ENCODE measurements at places on chromosomes 11 and 22. TPM values are rescaled to one million over a fixed set of nuclear protein-coding genes. Genes with fewer than 3 reads are reported as not detected.

DNA sequence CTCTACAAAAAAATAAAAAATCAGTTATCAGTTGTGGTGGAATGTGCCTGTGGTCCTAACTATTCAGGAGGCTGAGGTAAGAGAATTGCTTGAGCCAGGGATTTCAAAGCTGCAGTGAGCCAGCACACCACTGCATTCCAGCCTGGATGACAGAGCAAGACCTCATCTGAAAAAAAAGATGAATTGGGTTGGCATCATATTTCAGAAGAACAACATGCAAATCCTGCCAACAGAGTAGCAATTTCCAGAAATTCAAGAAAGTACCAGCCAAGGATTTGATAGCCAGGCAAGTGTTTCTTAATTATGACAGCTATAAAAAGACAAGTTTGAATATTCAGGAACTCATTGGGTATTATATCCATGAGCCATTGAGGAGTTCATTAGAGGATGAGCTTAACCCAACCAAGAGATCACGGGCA lies 75.2 kb downstream of the USP47 start:
- no peak for DNase-seq

DNA sequence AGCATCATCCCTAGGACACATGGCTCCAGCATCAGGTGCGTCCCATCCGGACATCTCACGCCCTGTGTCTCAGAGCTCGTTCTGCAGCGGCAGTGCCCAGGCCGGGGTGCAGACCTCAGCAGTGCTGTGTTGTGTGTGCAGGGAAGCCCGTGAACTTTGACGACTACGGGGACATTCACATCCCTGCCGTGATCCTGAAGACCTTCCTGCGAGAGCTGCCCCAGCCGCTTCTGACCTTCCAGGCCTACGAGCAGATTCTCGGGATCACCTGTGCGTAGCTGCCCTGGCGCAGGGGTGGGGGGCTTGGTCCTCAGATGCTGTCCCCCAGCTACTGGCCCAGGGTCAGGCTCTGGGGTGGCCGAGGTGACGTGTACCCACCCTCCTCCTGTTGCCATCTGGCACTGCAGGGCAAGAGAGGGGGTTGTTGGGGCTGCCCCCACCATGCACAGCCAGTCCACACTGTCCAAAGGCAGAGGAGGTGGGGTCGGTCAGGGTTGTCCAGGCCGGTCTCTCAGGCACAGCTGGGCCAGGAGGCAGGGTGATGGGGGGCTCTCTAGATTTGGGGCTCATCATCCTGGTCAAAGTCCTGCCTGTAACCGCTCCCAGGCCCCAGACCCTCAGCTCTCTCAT lies 96.5 kb downstream of the ARHGAP8 start:
- DNase-seq = no peak

DNA sequence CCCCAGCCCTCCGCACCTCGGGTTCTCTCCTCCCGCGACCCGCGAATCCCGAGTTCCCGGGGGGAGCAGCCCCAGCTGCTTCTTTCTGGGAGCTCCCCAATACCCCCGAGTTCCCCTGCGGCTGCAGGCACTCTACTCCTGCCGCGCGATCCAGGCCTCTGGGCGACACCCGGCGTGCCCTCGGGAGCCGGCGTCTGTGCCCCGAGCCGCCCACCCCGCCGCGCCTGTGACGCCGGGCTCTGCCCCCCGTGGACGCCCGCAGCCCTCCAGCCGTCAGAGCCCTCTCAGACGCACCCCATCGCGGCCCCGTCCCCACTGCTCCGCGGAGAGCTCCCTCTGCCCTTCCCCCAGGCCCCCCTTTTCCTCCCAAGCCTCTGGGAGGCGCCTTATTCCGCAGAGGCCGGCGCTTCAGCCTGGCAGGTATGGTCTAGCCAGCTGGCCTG lies 422 bp downstream of the GLB1L2 start:
- DNase-seq = peak; percentile 8

DNA sequence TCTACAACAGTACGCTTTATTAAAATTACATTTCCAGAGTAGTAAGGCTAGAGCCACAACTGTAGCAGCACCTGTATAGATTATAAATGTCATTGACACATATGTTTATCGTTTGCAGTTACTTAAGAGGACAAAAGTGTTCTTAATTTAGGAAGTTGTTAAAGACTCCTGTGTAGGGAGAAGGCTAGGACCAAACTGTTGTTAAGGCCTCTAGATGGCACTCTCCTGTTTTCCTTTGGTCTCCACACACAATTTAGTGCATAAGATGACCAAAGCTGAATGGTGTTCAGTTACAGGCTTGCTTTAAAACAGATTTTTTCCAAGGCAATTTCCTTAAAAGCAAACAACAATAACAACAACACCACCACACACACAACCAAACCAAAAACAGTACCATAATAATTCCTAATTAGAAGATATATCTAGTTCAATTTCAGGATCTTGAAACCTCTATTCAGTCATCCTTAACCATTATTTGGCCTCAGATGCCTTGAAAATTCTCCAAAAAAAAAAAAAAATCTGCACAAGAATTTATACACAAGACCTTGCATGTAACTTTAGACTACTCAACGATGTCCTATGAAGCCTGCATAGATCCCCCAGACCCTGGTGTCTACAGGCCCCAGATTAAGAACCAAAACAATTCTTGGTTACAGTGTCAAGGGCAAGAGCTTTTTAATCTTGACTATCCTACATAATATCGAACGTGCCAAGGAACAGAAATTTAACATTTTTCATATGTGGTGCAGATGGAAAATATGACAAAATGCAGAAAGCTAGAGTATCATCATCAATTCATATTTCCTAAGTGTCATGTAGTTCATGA lies 42.6 kb upstream of the APOA1 start:
- DNase-seq = peak; percentile 86

Gene P2RX6
- total RNA-seq = 2.2 TPM

Gene PIWIL4
- 5.8 TPM for total RNA-seq

Gene EFCAB6
- total RNA-seq = 15.4 TPM
